AG08395 (cell line): ENCODE measurements at places on chromosomes 7 and 10.
A peak's percentile ranks its signal among the peaks of the same experiment; 100 is the strongest.

GRCh38 chr10:122375679-122376160 is 1.2 kb downstream of the PLEKHA1 start:
- no peak for DNase-seq

DNA sequence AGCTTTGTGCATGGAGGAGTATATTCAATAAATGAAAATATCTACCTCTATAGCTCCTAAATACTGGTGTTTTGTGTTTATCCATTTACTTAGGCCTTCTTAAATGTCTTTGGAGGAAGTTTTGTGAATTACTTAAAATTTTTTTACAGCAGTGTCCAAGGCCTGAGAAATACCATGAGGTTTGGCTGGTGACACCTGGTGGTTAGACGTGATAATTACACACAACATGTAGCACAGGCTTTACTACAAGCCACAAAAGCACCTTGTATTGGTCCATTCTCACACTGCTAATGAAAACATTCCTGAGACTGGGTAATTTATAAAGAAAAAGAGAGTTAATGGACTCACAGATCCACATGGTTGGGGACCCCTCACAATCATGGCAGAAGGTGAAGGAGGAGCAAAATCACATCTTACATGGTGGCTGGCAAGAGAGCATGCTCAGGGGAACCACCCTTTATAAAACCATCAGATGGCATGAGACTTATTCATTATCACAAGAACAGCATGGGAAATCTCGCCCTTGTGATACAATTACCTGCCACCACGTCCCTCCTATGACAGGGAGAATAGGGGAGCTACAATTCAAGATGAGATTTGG is 20.6 kb downstream of the HYAL4 start:
- DNase-seq, result peak; percentile 35

- DNase-seq, result no peak
These were observed 133.0 kb upstream of the PRKCQ start for GRCh38 chr10:6713120-6713519.

DNA sequence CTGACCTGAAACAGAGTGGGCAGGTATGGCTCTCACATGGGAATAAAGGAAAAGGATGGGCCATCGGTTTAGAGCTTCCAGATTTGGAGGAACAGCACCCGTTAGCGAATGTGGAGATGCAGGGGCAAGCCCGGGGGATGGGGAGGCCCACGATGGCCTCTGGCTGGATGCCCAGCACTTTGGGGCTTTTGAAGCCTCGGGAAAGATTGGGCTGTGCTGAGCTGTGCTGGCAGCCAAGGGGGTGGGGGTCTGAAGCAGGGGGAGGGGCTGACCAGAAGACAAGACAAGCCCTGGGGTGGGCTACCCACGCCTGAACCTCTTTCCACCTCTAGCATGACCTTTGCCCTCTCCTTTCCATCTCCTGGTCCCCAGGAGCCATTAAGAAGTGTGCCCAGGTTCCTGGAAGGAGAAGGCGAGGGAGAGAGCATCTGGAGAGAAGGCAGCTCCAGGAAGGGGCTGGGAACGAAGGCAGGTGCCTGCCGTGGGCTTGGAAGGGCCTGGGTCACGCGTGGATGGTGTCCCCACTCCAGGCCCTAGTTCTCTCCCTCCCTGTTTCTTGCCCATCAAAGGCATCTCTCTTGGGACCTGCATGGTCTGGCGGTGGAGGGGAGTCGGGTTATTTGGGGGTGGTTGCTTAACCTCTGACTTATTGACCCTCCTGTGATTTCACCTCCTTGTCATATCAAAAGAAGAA is 39.7 kb downstream of the JAKMIP3 start:
- DNase-seq, result no peak

- DNase-seq, result no peak
These were observed 122.0 kb downstream of the AGMO start for GRCh38 chr7:15439853-15440252.

GRCh38 chr10:73803680-73804286 is 7.6 kb downstream of the NDST2 start:
- DNase-seq, result no peak

GRCh38 chr10:54940418-54940817 is 139.4 kb upstream of the PCDH15 start:
- no peak for DNase-seq

DNA sequence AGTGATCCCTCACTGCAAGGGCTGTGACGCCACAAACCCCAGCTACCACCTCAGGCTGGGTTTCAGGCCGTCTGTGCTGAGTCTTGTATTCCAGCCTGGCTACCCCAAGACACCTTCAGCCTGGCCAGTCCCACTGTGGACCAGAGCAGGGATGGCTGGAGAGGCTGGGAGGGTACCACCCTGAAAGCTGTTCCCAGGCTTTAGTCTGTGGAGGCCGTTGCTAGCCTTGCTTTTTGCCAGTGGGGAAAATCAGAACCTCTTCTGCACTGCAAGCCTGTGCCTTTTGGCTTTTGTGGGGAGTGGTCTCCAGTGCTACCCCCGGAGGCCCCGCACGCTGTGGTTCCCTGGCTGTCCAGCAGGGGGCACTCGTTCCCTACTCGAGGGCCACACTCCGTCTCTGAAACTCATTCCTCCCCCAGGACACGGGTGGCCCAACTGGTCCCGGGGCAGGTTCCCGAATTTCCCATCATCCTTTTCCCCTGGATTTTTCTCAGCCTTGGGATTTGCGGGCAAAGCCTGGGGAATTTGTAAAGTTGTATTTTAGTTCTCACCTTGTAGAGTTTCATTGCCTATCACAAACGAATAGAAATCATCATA is 128.4 kb upstream of the BTBD16 start:
- DNase-seq, result peak; percentile 54

DNA sequence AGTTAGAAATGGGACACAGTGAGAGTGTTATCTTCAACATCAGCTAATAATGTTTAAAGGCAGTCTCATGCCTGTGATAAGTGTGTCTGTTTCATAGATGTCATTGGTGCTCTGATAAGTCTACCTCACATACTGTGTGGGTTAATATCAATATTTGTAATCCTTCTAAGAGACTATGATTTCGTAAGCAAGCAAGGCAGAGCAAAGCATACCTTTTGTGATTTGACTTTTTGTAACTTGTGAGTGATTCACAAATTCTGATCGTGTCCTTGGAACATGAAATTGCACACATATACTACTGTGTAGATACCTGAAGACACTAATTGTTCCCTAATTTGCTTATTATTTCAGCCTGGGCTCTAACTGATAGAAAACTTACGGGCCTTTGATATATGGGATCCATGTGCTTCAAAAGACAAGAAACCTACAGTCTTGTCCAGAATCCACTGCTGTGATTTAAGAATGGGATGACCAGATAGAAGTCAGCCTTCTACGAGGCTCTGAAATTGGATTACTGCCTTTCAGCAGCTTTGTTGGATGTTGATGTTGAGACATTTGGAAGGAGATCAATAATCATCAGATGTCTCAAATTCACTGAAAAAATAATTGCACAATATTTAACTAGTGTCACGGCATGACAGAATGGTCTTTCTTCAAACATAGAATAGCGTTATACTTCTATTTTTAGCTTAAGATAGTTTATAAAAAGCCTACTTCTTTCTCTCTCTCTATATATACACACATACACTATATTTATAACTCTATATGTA is 63.2 kb upstream of the KLF6 start:
- DNase-seq, result peak; percentile 41

GRCh38 chr10:133110609-133111275 is 23.0 kb downstream of the ADGRA1 start:
- no peak for DNase-seq

GRCh38 chr10:89279421-89279869 is 22.4 kb upstream of the IFIT2 start:
- DNase-seq, result no peak

DNA sequence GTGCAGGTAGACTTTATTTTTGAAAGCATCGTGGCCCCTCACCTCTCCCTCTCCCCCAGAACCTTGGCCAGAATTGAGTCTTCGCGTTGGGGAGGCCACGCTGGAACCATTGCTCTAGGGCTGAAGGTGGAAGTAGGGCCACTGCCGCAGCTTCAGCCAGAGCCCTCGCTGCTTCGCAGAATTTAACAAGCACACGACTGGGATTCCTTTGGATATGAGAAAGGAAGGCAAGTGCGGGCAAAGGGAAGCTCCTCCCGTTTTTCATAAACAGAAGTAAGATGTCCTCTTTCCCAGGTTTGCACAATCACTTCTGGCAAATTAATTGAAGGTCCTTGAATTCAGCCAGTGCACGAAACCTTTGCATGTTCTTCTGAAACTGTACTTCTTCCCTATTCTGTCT is 168.1 kb downstream of the CCDC3 start:
- DNase-seq, result no peak

GRCh38 chr10:124949543-124949942 is 7.6 kb downstream of the ZRANB1 start:
- no peak for DNase-seq

GRCh38 chr7:47415318-47416212 is 166.3 kb downstream of the TNS3 start:
- DNase-seq, result no peak

DNA sequence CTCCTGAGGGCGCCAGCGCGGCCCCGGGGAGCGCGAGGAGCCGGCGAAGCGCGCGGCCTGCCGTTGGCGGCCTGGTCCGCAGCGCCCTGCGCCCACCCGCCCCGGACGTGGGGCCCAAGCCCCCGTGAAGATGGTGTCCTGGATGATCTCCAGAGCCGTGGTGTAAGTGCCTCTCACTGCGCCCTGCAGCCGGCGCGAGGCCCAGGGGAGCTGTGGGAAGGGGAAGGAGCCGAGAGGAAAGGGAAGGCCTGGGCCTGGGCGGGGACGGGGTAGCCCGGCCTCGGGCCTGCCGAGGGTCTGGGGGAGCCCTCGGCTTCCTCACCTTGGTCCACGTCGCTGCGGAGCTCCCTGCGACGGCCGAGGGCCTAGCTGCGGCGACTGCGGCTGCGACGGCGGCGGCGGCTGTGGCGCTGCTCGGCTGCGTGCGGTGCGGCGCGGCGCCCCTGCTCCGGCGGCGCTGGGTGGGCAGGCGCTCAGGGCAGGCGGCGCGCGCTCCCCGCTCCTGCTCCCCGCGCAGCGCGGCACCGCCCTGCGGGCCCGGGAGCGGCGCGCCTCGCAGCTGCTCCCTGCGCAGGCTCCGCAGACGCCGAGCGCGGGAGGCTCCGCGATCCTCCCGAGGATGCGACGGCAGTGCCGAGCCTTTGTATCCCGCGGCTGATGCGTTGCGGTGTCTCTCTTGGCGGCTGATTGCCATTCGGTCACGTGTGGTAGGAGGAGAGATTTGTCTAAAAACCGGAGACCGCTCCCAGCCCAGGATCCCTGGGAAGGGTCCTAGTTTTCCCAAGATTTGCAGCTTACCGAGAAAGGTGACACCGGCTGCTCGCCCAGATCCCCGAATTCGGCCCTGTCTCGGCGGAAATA is 445 bp downstream of the REEP3 start:
- DNase-seq, result peak; percentile 84

DNA sequence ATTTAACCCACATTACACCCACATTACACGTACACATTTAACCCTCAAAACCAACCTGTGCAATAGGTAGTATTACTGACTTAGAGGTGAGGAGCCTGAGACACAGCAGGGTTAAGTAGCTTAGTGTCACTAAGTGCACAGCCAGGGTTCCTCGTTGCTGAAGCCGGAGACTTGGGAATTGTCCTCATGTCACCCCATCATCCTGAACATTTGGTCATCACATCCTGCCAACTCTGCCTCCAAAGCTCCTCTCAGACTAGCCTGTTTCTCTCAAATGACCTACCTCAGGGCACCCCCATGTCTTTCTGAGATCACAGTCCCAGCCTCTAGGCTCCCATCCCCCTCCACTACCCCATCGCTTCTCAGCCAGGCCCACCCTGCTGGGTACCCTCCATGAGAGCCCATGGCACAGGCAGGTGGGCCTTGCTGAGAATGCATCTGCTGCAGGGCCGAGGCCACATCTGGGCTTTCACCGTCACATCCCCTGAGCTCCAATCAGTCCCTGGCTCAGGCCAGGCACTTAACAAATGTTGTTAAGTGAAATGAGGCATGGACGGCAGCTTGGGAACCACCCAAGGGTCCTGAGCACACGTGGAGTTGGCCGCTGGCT is 21.1 kb upstream of the PCBD1 start:
- DNase-seq, result no peak

GRCh38 chr10:117320050-117320665 is 55.1 kb downstream of the PDZD8 start:
- peak; percentile 22 for DNase-seq

GRCh38 chr7:6294839-6295238 is 22.4 kb upstream of the CYTH3 start:
- no peak for DNase-seq

GRCh38 chr10:96271016-96271815 is at the start of gene BLNK:
BLNK (minus strand) TSS chr10:96271569; CDS start chr10:96271398, 171 bp downstream.
- no peak for DNase-seq

DNA sequence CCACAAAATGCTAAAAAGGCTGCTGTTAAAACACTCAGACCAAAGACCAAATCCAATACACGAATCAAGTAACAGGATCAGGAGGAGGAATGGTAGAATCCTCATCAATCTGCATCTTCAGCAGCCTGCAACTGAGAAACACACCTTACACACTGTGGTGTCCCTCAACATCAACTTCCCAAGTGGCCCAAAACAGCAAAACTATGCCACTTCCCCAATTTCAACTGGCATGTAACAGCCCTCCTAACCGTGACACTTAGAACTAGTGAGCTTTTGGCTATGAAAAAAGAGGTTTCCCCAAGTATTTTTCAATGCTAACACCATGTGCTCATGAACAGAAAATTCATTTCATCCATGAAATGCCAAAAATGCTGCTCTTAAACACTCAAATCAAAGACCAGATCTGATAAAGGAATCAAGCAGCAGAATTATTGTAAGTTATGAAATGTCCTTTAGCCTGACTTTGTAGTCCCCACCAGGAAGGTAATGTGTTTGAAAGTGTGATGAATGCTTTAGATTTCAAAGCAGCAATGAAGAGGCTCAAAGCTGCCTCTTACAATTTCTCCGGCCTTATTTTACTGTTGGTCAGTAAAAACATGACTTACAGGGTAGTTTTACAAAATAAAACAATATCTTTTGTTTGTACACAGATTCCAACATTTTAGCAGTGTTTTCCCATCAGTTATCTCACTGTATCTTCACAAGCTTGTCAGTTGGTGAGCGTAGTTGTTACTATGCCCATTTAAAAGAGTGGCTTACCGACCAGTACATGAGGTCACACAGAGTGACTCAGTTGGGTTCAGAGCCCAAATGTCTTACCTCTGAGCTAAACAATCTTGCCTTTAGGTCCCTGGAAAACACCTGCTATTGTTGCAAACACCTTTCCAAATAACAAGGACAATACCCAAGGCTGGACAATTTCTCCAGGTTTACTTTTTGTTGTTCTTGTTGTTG is 65.7 kb upstream of the ASAH2 start:
- peak; percentile 7 for DNase-seq

- DNase-seq, result no peak
These were observed 1017.5 kb downstream of the SORCS1 start for GRCh38 chr10:106147021-106147420.

DNA sequence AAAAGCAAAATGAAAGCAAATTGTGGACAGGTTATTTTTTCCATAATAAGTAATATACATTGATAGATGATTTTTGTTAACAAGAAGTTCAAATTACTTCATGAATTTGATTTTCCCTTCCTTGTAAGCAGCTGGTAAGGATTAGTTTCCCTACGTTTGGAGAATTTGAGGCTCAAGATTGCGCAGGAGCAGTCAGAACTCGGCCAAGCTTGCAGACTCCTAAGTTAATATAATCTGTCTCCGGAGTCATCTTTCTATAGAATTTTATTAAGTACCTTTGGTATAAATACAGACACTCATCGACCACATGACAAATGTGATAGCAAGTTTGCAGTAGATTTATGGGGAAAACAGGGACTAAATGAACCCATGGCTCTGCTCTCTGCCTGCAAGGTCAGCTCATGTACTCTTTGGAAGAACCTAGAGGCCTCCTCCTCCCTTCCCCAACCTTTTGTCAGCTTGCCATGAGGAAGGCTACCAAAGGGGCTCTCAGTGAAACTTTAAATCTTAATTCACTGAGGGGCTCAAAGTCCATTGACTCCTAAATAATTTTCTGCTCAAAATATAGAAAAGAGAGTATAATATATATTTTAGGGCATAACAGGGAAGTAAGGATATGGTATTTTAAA is 89.2 kb upstream of the CTTNBP2 start:
- no peak for DNase-seq
